ENCODE measurements at places on chromosomes 2 and 18.

DNA sequence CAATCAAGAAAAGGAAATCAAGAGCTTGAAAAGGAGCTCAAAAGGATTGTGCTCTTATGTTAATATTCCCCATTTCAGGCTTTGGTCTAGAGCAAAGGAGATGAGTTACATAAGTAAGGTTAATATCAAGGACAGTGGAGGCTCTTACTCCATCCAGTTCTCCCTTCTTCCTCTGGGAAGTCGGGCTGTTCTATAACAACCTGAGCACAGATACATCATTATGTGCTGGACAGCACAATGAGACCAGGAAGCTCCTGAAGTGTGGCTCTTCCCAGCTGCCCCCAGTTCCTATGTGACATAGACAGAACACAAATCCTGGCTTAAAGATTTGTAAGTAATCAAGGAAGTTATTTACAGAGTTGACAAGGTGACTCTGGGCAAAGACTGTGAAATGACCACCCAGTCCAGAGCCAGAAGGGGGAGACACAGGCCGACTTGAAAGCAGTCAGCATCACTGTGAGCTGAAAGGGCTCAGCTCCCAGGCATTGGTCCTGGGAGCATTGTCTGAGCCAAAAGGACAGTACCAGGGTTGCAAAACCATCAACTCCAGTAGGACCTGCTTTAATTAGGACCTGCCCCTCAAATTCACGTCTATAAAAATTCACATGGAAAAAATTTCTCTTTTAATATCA, 917.6 kb upstream of the ACVR2A start:
- no peak for DNase-seq

DNA sequence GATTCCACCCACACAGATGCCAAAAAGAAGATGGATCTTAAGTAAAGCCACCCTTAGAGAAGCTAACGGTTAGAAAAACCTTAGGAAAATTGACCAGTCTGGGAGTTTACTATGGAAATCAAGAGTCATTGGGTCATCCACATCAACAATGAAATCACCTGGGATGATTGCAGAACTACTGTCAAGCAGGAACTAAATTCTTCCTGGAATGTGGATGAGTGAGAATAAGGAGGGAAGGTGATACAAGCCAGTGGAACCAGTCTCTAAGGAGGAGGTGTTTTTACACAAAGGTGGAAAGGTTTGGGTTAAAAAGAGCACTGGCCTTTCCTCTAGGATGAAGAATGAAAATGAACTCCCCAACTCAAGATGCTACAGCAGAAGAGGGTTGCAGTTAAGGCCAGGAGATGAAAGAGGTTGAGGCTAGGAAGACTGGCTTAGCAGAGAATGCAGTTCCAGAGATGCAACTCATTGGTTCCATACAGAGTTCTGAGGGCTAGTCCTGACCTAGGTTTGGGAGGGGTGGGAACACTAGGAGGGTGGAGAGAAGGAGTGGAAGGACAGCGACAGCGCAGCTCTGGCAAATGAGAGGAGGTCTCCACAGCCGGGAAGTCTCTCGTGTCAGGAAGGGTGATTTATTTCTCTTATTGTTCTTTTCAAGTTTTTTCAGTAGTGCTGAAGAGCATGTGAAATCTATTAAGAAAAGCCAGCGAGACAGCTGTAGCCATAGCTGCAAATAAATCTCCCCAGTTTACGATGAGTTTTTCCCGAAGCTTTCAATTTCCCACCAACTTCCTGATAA, 27.7 kb upstream of the KDM3A start:
- DNase-seq: no peak

GRCh38 chr2:36756438-36756837, 59.9 kb downstream of the VIT start:
- DNase-seq: no peak

DNA sequence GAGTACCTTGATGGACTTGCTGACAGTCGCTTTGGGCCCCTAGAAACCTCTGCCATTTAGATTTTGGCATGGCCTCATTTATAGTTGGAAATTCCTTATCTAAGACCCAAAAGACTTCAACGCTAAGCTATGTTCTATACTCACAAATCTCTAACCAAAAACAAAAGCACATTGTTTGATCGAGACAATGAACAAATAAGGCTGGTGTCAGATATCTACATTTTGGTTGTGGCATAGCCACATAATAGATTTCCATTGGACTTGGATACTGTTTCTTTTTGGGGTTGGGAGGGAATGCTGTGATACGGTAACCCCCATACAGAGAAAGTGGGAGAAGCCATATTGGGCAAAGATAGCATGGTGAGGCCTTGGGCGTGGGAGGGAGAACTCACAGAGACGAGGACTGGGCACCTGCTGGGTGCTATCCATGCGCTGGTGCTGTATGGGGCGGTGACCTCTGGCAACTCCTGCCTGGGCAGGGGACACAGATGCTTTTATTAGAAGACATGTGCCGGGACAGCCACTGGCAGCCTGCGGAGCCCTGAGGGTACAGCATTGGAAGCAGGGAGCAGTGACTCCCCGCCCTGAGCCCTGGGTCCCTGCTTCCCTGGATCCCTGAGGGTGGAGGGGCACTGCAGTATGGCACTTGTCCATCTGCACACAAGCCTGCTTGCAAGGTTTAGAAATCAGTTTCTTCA, 97.1 kb downstream of the ASAP2 start:
- no peak for DNase-seq

DNA sequence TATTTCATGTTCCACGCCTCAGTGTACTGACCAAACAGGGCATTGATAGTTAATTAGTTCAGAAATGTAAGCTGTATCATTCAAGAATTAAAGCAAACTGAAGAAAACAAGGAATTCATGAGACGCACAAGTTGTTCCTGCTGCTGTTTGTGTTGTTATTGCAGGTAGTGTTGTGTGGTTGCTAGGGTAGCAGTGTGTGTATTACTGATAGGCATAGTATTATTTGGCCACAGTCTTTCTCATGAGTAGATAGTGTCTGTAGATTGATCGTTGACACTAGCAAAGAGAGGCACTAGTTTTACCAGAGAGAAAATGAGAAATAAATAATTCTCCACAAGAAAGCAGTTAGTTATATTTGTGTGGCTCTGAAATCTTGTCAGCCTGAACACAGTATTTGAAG, 548.6 kb downstream of the LRP1B start:
- DNase-seq: no peak

DNA sequence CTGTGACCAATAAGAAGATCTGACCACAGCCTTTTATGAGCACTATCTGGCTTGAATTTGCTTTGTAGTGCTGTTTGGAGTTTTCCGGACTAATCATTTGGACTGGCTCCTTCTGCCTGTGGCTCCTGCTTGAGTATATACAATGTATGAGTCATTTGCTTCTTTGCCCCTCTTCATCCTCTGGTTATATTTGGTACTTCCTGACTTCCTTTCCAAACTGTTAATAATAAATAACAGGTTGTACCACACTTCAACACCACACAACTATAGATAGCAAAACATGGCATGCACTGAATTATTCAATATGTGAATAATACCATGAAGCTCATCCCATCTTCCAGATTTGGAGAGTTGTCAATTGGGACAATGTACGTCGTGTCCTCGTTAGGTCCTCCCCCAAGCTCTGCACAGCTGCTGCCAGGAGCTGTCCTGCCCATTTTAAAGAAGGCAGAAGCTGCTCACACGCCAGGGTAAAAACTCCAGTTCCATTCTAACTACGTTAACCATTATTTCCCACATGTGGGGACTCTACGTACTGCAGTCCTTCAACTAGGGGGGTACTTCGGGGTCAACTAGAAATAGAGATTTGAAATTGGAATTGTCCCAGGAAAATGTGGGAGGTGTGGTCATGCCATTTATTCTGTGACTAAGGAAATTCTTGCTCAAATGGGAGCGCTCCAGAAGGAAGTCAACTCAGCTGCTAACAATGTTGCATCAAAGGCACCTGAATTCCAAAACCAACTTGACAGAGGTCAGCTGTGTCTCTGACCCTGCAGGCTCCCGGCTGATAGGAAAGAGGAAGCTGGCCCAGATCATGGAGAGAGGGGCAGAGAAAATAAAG, 38.1 kb downstream of the ST8SIA5 start:
- DNase-seq: no peak

DNA sequence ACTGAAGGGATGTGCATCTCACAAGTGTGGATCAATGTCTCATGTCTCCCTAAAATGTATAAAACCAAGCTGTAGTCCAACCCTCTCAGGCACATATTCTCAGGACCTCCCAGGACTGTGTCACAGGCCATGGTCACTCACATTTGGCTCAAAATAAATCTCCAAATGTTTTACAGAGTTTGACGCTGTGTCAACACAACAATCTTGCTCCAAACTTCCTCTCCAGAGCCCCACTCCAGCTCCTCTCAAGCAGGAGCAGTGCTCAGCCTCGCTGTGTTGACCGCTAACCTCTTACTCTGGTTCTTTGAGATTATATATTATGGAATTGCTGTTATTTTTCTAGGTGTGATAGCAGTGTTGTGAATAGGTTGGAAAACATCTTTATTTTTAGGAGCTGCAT, 56.2 kb downstream of the CYP27C1 start:
- DNase-seq: no peak

GRCh38 chr18:48182779-48183178, 226.4 kb downstream of the ZBTB7C start:
- DNase-seq: no peak

- DNase-seq: no peak
Observed at GRCh38 chr18:70322928-70323327, 34.1 kb downstream of the SOCS6 start.

- DNase-seq: no peak
Observed at GRCh38 chr18:22179631-22180030, 10.2 kb downstream of the GATA6 start.

All from germinal center (tissue), 1 donor.